Stimulated activated CD8-positive, alpha-beta memory T cell treated with anti-CD3 and anti-CD28 coated beads, Interleukin-4, amount 100 ng/mL, for 24 hours (primary cell): ENCODE measurements at places on chromosomes 16 and 17.

- DNase-seq, result no peak
These were observed 21.4 kb downstream of the MRTFB start for GRCh38 chr16:14092561-14092960.

GRCh38 chr17:82937411-82938371 lies 97.9 kb upstream of the ZNF750 start:
- no peak for DNase-seq

DNA sequence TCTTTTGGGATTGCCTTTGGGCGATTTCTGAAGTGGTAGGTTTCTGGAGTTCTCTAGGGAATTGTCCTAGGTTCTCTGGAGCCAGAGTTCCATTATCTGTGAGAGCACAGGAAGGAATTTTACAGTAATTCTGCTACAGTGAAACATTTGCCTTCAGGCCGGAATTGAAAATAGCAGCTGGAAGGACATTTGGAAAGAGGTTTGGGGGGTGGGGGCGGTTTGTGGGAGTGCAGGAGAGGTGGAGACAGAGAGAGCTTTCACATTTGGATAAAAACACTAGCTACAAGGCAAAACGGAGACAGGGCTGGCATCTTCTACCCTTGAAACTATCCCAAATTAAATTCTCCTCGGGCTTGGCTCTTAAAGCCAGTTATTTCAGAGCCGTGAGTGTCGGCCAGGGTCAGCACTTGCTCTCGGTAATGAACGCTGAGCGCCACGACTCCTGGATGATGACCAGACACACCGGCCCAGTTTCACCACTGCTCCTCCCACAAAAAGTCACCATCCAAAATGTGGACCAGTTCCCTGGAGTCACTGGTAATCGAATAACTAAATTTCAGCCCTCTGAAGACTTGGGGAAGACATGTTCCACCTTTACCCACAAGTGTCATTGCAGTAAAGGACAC lies 67.7 kb upstream of the TANC2 start:
- DNase-seq, result no peak

DNA sequence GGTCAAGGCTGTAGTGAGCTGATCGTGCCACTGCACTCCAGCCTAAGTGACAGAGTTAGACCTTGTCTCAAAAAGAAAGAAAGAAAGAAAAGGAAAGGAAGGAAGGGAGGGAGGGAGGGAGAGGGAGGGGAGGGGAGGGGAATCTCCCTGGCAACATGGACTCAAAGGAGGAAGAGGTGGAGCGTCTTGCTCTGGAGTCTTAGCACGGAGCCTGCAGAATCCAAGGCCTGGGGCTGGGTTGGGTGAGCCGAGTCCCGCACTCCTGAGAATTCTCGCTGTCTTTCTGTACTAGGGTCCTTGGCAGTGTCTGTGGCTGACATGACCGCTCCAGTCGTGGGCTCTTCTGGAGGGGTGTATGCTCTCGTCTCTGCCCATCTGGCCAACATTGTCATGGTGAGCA lies 36.9 kb downstream of the C17orf75 start:
- no peak for DNase-seq

GRCh38 chr16:1771188-1771863 lies at the start of gene NME3:
Gene NME3 (minus strand): TSS chr16:1771543. CDS start chr16:1771534, 9 bp downstream.
- DNase-seq, result peak; percentile 69

DNA sequence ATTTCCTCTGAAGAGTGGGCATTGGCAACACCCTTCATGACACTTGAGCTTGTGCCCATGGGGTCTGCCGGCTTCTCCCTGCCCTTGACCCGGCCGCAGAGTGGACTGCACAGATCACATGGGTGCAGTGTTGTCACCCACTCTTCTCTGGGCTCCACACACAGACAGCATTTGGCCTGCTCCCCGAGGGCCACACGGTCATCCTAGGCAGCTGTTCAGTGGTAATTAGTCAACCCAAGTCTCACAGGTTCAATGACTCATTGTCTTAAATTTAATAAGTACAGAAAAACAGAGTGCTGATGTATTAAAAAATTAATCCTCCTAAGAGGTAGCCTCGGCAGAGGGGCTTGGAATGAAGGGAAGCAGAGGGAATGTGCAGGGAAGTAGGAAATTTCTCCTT lies 204.8 kb downstream of the MSI2 start:
- DNase-seq, result no peak

DNA sequence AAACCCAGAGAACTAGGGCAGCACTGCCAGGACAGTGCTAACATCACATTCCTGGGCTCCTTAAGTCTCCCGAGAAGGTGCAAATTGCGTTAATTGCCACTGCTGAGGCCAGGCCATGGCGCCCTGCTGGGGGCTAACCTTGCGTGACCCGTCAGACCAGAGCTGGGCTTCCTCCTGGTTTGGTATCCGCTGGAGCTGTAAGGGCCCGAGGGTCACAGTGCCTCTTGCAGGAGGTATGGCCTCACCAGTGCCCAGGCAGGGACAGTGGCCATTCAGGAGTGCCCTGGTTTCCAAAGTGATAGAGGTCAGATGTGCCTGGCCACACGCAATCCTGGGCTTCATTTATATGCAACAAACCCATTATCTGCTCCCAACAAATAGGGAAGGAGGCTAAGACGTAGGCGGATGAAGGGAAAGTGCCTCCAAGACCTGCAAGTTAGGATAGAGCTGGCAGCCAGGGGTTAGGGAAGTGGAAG lies 17.7 kb upstream of the ADCY9 start:
- no peak for DNase-seq

GRCh38 chr17:79524213-79525187 lies 86.4 kb downstream of the RBFOX3 start:
- no peak for DNase-seq

DNA sequence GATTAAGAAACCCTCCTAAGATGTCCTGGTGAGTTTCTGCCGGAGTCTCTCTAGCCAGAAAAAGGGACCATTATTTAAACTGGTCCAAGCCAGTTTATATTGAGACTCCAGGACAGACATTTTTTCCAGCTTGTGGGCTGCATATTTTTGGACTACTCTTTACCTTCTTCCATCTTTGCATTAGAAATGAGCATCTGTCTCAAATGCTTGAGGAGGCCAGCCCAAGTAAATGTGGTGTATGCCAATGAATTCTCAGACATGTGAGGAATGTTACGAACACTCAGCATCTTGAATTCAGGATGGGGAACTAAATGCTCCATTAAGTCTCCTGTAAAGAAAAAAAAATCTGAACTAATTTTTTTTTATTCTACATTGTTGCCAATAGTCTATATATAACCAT lies 18.4 kb downstream of the TUBD1 start:
- DNase-seq, result no peak

DNA sequence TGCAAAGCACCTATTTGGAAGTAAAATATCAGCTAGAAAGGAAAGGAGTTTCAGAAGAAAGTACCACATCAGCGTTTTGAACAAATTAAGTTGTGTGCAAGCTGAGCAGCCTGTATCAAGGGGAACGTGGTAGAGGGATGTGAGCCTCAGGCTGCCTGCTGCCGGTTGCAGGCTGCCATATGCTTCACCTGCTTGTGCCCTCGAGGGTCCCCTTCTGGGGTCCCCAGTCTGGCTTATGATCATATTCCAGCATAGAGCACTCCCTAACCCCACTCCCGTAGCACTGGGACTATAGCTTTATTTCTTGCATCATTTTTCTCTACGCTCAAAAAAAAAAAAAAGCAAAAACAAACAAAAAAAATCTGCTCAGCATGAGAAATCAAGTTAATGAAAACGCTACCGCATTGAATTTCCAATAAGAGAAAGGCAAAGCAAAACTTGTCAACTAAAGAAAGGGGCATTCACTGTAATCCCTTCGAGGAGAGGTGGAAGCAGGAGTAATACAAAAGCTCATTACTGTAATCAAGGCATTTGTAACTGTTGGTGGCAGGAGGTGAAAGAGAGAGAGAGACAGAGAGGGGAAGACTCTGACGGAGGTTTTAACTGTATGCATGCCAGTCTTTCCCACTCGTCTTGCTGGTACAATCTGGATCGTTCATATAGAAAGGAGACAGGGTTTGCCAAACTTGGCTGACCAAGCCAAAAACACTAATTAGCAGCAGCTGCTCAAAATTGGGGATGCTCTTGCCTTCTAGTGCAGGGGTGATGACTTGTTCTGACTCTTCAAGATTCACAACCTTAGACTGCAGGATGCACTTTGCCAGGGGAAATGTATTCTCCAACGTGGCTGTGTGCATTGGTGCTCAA lies 258.2 kb upstream of the HSBP1 start:
- DNase-seq, result no peak

- no peak for DNase-seq
These were observed 95.8 kb downstream of the TBC1D16 start for GRCh38 chr17:79939755-79940458.

DNA sequence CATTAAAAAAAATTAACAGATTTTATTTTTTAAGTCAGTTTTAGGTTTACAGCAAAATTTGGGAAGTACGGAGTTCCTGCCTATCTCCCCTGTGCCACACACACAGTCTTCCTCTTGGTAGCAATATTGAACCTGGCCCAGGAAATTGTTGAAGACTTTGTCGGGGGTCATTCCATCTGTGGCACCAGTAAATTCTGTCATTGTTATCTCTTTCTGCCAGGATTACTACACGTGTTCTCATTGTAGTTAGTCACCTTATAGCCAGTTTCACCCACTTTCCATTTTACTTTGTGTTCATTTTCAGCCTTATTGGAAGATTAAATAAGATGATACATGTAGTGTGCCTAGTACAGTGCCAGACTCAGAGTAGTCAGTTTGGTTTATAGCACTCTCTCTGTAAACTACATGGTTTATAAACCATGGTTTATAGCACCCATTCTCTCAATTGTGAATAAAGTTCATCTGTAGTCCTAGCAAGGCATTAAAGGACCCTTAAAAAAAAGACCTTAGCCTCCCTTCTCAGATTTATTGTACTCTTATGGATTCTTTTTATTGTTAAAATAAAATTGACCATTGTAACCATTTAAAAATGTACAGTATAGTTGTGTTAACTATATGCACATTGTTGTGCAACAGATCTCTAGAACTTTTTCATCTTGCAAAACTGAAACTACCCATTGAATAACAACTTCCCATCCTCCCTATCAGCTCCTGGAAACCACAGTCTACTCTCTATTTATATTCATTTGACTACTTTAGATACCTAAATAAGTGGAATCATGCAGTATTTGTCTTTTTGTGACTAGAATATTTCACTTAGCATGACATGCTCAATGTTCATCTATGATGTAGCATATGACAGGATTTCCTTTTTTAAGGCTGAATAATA lies 36.1 kb downstream of the NLK start:
- DNase-seq, result no peak

GRCh38 chr16:90018652-90019542 lies at the start of gene DBNDD1:
Gene DBNDD1 (minus strand): TSS chr16:90019456. CDS start chr16:90019341, 115 bp downstream.
- DNase-seq, result no peak

GRCh38 chr17:60656499-60656898 lies 21.2 kb upstream of the BCAS3 start:
- no peak for DNase-seq

DNA sequence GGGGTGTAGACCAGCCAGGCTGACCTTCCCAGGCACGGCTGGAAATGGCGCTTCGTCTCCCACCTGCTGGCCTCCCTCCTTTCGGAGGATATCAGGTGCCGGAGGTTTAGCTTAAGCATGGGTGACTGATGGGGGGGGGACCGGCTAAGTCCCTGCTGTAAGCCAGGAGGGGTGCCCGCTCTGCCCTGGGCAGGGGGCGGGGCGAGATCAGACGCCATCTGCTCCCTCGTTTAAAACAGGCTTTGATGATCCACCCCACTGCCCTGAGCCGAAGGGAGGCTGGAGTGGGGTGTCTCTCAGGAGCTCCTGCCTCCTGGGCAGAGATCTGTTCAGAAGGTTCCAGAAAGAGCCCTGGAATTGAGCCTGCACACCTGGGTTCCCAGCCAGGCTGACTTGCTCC lies 26.0 kb downstream of the C16orf74 start:
- no peak for DNase-seq

GRCh38 chr16:23006380-23006779 lies 142.9 kb downstream of the USP31 start:
- DNase-seq, result no peak

DNA sequence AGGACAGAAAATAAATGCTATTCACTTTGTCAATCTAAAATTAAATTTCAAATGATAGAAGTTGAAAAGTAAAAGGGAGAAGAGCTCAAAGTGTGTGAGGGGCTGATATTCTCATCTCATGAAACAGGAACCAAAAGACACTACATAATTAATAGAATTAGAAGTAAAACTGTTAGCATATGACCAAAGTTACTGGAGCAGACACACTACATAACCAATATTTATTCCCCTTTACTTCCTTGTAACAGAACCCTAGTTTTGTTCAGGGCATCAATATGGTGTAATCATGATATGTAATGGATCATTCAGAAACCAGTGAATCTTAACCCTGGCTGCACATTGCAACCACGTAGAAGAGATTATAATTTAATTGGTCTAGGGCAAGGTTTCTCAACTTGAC lies 109.5 kb upstream of the SIAH1 start:
- DNase-seq, result no peak

GRCh38 chr17:47980541-47980940 lies 9.6 kb downstream of the CDK5RAP3 start:
- no peak for DNase-seq

DNA sequence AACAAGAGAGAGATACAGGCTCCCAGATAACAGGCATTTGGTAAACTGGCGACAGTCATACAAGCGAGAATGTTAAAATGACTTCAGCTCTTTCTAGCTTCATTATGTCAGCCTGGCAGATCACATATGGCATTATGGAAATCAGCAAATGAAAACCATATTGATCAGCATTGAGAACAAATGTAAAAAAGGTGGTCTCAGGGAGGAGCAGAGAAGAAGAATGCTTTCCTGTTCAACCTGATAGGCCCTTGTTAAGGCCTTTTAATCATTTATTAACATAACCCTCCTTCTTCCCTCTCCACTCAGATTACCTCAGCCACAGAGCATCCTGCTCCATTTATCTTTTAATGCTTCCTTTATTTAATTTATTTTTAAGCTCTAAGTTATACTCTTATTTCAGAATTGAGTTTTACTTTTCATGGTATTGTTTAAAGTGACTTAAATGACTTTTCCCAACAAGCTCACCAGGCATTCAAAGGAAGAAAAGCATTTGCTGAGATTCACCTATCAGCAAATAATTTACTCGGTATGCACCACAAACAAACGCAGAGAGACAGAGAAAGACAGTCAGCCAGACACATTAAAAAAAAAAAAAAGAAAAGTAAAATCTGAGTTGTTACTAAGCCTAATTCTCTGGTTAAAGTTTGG lies 243.9 kb upstream of the TBX2 start:
- DNase-seq, result no peak

DNA sequence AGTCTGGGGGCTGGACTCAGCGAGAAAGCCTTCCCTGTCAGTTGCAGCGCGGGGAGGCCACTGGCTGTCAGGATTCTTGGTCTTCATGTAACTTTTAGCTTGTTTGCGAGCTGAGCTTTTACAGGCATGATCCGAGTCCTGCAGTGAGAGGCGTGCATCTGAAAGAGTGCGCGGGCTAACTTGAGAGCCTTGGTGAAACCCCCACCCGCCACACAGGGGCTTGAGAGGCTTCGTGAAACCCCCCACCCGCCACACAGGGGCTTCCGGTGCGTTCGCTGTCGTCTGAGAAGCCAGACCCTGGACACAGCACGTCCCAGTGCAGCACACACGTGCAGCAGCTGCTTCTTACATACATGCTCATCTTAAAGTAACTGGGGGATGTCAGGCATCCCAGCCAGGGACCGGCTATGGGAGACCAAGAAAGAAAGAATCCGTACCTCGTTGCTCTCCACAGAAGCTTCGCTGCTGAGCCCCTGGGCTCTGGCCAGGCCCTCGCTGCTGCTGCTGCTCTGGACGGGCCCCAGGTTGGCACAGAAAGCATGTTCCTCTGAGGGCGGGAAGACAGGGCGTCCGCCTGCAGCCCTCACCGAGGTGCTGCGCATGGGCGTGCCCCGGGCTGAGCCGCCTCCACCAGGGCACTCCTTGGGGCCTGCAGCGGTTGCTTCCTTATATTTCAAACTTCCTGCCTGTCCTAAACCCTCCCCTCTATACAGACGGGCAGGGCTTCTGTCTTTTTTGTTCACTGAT lies 7.8 kb downstream of the NUDT16L1 start:
- no peak for DNase-seq
